ENCODE measurements at places on chromosomes 4 and X. TPM values are rescaled to one million over a fixed set of nuclear protein-coding genes. Genes with fewer than 3 reads are reported as not detected.

Gene CNGA1
- total RNA-seq: not detected

Gene MAN2B2
- total RNA-seq: 58.0 TPM

Gene SLC25A31
- not detected for total RNA-seq

Gene GAB1
- 8.1 TPM for total RNA-seq

Gene PDK3
- 11.4 TPM for total RNA-seq

Gene SYTL5
- total RNA-seq: not detected

Gene FRMD7
- not detected for total RNA-seq

Gene IL3RA
- total RNA-seq: 77.7 TPM

Gene MTNR1A
- total RNA-seq: not detected

Gene RNF150
- total RNA-seq: 0.93 TPM

- DNase-seq: no peak
Observed at GRCh38 chr4:16875487-16875886, 23.0 kb downstream of the LDB2 start.

DNA sequence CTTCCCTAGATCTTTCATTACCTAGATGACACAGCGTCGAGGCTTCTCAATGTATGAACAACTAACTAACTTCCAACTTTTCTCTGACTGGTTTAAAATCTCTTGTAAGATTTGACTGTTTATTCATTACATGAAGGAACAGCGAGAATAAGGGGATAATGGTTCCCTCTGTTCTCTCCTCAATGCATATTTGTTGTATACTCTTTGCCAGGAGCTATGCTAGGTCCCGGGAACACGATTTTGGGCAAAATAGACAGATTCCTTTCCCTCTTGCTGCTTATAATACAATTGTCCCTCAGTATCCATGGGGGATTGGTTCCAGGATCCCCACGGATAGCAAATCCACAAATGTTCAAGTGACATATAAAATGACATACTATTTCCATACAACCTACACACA, 1020.0 kb downstream of the DMD start:
- no peak for DNase-seq

DNA sequence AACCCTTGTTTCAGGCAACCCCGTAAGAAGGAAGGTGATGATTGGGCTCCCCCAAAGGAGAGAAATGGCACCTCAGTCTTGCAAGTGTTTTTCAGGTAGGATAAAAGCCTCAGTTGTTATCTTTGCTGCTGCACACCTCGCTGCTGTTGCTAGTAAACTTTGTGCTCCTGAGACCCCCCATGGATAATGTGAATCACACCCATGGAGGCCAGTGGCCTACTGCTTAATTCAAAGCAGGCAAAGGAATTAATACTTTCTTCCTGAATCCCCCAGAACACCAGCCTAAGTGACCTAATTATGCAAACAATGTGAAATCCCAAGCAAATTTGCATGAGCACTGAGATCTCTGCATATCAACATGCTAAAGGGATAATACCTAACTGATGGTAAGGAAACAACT, 337.5 kb downstream of the GRIA2 start:
- no peak for DNase-seq

DNA sequence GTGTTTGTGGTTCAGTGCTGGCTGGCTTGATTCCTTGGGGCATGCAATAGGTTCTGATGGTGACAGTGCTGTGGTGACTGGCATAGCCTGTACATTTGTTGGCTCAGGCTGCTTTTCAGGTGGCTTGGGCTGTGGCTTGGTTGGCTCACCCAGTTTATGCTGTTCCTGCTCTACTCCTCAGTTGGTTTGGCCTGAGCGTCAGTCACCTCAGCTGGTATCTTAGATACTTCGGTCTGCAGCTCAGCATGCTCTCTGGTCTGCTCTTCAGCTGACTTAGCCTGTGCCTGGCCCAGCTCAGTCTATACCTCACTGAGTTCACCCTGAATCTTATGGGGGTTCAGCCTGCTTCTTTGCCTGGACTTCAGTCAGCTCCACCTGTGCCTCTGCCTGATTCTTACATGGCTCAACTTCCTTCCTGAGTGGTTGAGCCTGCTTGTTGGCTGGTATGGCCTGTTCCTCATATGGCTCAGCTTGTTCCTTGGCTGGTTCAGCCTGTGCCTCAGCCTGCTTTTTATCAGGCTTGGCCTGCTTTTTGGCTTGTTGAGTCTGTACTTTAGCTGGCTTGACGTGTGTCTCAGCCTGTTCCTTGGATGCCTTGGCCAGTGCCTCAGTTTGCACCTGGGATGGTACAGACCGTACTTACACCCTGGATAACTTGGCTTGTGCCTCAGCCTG, 170.6 kb downstream of the MSN start:
- no peak for DNase-seq

GRCh38 chrX:84047339-84047738, 140.7 kb downstream of the RPS6KA6 start:
- DNase-seq: no peak

- no peak for DNase-seq
Observed at GRCh38 chr4:168449719-168450452, 30.4 kb downstream of the DDX60L start.

GRCh38 chr4:7759635-7760034, 180.0 kb downstream of the AFAP1 start:
- DNase-seq: no peak

GRCh38 chr4:8281519-8282133, 12.1 kb downstream of the HTRA3 start:
- DNase-seq: no peak

- DNase-seq: no peak
Observed at GRCh38 chr4:81676537-81676936, 204.8 kb upstream of the RASGEF1B start.

- no peak for DNase-seq
Observed at GRCh38 chr4:89836897-89837384, at the start of gene SNCA. SNCA (minus strand) TSS chr4:89837161; CDS start chr4:89835667, 1,494 bp downstream.

DNA sequence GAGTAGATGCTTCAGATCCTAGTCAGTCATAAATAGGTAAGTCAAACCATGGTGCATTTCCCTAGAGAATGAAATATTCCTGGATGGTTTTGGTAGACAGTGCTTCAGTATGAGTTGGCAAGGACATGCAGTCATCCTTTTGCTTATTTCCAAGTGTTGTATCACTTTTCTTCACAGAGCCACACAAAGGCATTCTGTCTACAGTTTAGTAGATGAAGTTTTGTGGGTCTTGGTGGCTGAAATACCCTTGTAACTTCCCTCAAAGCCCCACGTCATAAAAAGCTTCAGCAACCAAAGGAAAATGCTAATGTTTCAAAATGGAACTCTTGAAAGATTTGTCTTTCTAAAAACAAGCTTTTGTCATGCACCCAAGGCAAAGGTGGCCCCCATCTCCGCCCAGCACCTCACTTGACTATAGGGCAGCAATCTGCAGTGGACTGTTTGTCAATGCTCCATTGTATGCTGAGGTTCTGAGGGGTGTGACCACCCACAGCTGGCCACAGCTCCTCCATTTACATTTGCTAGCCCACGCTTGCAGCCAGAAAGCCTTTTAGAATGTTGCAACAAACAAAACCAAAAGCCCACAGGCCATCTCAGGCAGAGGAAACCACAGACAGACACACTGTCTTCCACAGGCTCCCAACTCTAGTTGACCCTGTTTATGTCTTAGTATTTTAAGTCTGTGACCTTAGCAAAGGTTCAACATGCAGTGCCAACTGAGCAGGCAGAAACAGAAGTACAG, 87.1 kb upstream of the FAM9C start:
- DNase-seq: no peak

DNA sequence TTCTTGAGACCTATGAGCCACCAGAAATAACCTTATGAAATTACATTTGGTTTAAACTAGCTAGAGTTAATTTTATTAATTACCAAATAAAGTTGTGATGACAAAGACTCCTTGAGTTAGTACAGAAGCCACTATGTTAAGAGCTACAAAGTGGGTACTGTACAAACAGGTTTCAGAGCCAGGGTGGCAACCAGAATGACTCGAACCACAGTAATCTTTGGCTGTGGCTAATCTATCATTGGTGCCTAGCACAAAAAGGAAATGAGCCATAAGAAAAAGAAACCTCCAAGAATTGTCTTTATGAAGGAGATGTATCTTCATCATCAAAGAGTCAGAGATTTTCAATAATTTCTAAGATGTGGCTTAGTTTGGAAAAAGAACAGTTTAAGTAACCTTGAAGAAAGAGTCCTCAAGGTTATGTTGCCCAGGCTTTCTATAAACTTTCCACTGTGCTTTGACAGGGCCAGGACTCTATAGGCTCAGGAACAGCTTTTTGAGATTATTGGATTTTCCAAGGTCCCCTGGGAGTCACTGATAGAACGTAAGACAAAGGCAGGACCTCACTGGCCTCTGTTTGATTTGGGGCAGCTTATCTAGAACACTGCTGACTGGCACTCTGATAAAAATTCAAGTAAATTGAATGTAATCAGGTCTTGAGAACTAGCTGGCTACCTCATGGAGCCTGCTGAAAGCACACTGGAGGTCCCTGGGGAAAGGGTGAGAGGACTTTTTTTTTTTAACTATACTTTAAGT, 777.7 kb downstream of the STIM2 start:
- DNase-seq: no peak

Measured in glomerular endothelial cell (primary cell).